ENCODE measurements at places on chromosomes 13 and 19.

- DNase-seq, result no peak
Observed at GRCh38 chr19:18029617-18030338, 21.8 kb downstream of the ARRDC2 start.

DNA sequence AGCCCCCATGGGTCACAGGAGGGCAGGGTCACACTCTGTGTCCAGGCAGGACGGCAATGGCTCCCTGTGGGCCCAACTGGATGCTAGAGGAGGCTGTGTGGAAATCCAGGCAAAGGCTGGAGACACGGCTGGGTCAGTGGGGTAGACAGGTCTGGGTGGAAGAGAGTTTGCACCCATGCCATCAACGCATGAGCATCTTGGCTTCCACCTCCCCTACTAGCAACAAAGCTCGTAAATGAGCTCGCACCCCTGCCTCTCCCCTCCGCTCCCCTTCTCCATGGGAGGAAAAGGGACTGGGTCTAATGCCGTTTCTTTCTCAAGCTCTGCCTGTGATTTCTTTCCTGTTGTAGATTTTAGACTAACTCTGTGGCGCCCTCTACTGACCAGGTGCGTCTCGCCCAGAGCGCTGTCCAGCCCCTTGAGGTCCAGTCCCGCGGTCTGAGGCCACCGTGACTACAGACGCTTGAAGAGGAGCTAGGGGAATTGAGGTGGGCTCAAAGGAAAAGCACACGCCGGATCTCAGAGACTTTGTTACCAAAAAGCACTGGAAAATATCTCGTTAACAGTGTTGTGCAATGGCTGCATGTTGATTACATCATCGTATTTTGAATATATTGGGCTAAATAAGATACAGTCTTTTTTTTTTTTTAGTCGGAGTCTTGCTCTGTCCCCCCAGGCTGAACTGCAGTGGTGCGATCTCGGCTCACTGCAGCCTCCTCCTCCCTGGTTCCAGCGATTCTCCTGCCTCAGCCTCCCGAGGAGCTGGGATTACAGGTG lies 50.7 kb upstream of the USP29 start:
- no peak for DNase-seq

DNA sequence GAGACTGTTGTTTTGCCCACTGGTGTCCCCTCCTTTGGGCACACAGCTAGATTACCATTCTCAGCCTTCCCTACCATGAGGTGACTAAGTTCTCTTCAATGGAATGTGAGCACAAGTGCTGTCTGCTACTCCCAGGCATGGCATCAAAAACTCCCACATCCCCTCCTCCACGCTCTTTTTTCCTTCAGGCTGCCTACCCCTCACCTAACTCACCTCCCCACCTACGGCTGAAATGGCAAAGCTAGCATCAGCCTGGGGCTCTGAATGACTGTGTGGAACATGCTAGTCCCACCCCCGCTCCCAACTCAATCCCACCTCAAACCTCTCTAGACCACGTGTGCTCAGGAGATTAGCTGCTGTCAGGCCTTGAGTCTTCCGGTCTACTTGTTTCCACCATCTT lies 512.2 kb downstream of the DIAPH3 start:
- DNase-seq, result no peak

GRCh38 chr13:35179494-35179893 lies 237.4 kb downstream of the NBEA start:
- peak; percentile 38 for DNase-seq

DNA sequence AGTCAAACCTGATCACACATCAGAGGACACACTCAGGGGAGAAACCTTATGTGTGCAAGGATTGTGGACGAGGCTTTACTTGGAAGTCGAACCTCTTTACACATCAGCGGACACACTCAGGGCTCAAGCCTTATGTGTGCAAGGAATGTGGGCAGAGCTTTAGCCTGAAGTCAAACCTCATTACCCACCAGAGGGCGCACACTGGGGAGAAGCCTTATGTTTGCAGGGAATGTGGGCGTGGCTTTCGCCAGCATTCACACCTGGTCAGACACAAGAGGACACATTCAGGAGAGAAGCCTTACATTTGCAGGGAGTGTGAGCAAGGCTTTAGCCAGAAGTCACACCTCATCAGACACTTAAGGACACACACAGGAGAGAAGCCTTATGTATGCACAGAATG lies 8.2 kb upstream of the ZNF527 start:
- no peak for DNase-seq
